Activated CD4-positive, CD25-positive, alpha-beta regulatory T cell (primary cell): ENCODE measurements at places on chromosomes 5 and 9.

DNA sequence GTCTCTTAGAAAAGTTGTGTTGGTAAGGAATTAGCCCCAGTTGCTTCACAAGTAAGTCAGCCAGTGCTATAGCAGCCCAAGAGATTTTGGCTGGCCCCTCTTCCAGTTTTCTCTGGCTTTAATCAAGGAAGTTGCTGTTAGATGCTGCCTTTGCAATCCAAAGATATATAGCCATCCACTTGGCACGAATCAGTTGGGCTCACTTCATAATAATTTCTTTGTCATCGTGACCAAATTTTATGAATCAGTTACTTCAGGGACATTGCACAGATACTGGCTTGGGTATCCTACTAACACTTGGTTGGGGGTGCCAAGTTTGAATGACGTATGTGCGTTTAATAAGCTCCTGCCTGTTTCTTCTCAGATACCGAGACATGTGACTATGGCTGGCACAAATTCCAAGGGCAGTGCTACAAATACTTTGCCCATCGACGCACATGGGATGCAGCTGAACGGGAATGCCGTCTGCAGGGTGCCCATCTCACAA, 81.5 kb downstream of the VCAN start:
- no peak for DNase-seq

DNA sequence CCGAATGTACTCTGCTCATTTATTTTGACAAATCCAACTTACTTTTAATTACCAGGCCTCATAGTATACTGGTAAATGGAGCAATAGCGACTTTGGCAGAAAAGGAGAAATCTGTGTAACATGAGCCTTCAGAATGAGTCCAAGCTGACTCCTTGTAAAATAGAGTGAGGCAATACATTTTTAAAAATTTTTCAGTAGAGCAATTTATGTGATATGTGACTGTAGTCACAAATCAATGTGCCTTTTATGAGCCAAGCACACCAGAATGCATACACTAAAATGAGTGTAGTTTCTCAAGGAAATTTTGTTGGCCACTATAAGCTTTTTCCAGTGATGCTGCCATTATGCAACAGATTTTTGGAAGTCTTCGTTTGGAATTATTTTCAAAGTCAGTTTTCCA, 73.8 kb downstream of the SNCAIP start:
- DNase-seq, result no peak

DNA sequence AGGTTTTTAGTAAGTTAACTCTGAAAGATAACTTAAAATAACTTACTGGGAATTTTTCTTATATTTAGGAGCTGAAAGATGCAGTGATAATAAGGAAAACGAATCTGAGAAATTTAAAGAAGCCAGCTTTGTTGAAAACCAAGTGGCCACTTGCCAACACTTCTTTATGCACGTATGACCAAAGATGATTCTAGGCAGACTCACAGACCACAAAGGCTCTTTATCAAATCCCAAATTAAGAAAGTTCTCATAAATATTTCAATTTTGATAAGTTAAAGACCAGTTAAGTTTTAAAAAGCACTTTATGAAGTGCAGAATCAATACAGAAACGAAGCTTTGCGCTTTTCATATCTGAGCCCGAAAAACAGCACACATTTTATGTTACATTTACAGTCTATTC, 1.5 kb downstream of the AFF4 start:
- no peak for DNase-seq

GRCh38 chr5:78496373-78496772, 136.0 kb downstream of the SCAMP1 start:
- no peak for DNase-seq

GRCh38 chr5:165497707-165498106, 1992.3 kb downstream of the MAT2B start:
- DNase-seq, result no peak
